ENCODE measurements at places on chromosomes 2 and 18.

DNA sequence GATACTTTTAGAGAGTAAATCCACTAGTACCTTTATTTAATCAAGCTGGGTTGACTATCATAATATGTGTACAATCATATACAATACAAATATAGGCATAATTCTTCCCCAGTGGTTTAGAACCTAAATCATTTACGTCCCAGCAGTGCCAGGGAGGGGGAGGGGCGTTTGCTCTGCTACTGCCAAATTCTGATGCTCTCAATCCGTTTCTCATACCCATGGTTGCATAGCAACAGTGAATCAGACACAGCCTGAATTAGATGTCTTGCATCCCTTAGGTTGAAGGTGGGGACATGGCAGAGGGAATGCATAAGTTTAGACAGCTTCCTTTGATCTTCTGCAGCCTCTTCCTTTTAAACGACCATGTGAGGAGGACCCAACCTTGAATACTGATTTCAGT lies 135.4 kb downstream of the ABCA12 start:
- no peak for DNase-seq

DNA sequence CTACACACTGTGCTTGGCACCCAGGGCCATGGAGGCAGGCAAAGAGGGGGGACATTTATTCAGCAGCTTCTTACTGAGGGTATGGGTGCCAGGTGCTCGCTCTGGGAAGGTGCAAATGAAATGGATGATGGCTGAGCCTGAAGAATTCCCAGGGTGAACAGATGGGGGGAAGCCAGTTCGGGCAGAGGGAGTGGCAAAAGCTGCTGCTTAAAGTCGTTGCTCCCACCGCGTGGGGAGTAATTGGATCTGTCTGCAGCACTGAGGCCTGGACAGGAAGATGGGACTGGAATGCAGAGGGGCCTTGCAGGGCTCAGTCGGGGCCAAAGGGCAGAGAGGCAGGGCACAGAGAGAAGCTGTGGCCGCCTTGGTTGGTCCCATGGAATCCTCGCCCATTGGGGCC lies 51.2 kb downstream of the NEDD4L start:
- no peak for DNase-seq

GRCh38 chr2:1600191-1601066 lies 143.9 kb downstream of the PXDN start:
- no peak for DNase-seq

- DNase-seq = no peak
These were observed 16.4 kb upstream of the DLX2 start for GRCh38 chr2:172119089-172119488.

- no peak for DNase-seq
These were observed 4.9 kb upstream of the XPO1 start for GRCh38 chr2:61543062-61543461.

GRCh38 chr2:147927053-147927588 lies 82.3 kb downstream of the ACVR2A start:
- no peak for DNase-seq
